ENCODE measurements at places on chromosomes 11 and 22.
A peak's percentile ranks its signal among the peaks of the same experiment; 100 is the strongest.

- no peak for DNase-seq
Observed at GRCh38 chr11:28529046-28529445, 420.9 kb downstream of the METTL15 start.

- no peak for DNase-seq
Observed at GRCh38 chr11:117972044-117972443, 14.2 kb upstream of the IL10RA start.

GRCh38 chr11:409008-409599 is 5.7 kb downstream of the SIGIRR start:
- DNase-seq = no peak

DNA sequence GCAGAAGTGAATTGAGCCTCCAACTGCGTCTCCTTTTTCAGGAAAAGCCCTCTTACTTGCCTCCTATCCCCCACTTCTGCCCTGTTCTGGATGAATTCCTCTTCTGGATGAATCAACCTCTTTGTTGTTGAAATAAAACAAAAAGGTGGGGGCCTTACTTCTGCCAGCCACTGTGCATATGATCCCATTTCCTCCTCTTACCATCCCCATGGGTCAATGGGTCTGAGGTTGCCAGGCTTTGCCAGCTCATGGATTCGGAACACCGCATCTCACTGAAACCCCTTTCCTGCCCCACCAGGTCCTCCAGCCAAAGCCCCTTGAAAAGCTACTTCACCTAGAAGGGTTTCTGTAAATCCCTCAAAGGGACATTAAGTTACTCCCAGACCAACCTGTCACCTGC is 3.7 kb upstream of the CHST1 start:
- no peak for DNase-seq

DNA sequence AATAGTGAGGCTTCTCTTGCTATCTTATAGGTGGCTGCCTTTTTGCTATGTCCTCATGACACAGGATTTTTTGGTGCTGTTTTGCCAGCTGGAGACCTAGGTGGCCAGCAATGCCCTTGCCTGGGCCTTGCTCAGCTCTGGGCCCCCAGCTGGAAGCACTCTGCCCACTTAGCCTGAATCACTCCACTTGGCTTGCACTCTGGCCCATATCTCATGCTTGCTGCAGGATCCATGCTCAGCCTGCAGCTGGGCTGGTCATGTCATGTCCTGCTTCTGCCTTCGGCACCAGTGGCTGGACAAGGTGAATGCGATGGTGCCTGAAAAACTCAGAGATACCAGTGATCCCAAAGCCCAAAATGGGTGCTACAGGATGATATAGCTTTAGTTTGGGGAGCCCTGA is 818.6 kb upstream of the FAT3 start:
- DNase-seq = no peak

DNA sequence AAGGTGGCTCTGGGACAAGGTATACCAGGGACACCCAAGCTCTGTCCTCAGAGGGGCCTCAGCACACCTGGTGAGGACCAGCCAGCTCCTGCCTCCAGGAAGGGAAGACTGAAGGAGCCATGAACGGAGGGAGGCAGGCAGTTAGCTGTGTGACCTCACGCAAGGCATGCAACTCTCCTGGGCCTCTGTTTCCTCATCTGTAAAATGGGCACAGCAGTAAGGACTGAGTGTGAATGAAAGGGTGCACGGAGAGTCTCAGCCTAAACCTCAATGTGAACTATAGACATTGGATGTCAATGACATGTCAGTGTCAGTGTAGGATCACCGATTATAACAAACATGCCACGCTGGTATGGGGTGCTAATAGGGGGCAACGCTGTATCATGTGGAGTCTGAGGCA is 18.4 kb downstream of the PGA5 start:
- no peak for DNase-seq

- peak; percentile 10 for DNase-seq
Observed at GRCh38 chr11:84549217-84549616, 1077.9 kb downstream of the DLG2 start.

- DNase-seq = peak; percentile 35
Observed at GRCh38 chr11:121417055-121417551, 35.0 kb upstream of the SORL1 start.

- no peak for DNase-seq
Observed at GRCh38 chr11:64562723-64563351, 28.2 kb upstream of the SLC22A12 start.

DNA sequence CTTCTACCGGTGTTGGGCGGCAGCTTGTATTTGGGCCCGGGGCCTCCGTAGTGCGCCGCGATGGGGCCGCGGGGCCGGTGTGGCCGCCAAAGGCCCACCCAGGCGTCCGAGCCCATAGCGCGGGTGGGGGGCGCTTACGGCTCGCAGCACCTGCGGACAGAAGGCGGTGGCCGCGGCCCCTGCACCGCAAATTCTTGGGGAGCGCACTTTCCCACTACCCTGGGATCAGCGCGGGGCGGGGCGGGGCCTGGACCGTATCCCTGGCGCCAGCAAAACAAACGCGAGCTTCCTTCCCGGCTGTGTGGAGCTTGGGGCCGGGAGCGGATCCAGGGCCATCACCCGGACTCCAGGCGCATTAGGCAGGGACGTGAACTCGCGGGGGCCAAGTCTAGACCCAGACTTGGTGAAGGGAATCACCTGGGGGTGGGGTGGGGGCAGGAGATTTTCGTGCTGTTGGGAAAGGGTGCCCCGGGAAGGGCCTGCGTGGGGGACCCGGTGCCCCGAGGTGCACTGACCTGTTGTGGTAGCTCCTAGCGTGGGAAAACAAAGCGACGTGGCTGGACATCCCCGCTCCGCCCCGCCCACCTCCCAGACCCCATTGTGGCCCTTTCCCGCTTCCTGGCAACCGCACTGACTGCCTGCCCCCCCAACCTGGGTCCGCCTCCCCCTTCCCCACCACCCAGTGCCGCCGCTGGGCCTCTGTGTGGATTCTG is 2.3 kb upstream of the TYMP start:
- no peak for DNase-seq

DNA sequence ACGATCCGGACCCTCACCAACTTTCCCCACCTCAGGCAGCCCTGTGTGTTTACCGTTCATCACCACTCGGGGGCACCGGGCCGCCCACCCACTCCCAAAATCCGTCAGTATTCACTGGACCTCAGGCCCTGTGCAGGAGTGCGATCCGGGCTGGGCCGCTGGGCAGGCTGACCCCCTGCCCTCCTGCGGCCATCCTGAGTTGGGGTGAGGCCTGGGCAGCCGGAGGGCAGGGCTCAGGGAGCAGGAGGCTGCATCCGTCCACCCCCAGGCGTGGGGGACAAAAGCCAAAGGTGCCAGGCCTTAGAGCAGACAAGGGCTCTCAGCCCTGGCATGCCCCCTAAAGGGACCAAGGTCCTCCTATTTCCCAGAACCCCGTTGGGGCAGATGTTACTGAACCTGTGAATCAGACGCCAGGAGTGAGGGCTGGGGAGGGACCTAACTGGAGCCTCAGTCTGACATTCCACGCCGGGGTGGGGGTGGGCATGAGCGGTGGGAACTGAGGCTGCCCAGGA is 16.8 kb upstream of the TMEM191C start:
- DNase-seq = no peak

DNA sequence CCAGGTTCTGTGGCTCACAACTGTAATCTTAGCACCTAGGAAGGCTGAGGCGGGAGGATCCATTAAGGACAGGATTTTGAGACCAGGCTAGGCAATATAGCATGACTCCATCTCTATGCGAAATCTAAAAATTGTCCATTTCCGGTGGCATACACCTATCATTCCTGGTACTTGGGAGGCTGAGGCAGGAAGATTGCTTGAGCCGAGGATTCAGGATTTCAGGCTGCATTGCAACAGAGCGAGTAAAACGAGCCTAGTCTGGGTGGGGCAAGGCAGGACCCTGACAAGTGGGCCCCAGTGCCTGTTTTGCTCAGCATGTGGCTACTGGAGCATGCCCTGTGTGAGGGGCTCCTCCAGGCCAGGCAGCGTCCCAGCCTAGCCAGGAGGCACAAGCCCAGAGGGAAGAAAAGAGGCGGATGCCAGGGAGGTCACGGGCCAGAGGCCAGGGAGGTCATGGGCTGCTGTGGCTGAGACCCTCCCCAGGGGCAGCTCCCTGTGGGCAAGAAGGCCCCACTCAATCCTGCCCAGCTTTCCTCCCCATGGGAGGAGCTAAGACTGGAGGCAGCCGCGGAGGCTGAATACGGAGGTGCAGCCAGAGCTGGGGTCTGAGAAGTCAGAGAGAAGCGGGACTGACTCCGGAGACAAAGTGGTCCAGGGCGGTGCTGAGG is 8.4 kb downstream of the LRRC74B start:
- DNase-seq = no peak

- no peak for DNase-seq
Observed at GRCh38 chr11:86249307-86250098, 5.0 kb downstream of the EED start.

DNA sequence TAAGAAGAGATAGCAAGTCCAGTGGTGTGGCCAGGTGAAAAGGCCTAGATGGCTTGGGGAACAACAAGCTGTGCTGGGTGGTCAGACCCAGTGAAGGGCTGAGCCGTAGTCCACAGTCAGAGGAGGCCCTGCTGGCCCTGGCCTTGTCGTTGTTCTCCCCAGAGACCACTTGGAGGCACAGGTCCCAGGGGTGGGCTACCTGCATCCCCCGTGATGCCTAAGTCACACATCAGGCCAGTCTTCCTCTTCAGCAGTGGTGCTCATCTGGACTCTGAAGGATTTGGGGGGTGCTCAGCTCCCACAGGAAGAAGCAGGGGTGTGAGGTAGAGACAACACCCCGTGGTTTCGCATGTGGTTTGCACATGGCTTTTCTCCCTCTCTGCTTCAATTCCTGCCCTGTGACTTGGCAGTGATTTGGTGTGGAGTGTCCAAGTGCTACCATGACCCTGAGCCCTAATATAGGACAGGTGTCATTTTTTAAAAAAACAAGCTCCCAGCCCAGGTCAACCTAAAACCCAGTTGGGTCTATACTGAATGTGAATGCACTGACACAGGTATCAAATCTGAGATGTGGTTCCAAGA is 51.0 kb downstream of the ALX4 start:
- DNase-seq = no peak

All from GM10248 (cell line).